ENCODE measurements at places on chromosomes 13 and 19. TPM values are rescaled to one million over a fixed set of nuclear protein-coding genes. Genes with fewer than 3 reads are reported as not detected.

PPM1N gene
- polyA plus RNA-seq: 5.2 TPM

GET3 gene
- polyA plus RNA-seq: 55.1 TPM

ZNF99 gene
- not detected for polyA plus RNA-seq

MED26 gene
- 3.8 TPM for polyA plus RNA-seq

KLF16 gene
- polyA plus RNA-seq: 7.6 TPM

KCNN1 gene
- polyA plus RNA-seq: 0.46 TPM

RFC3 gene
- polyA plus RNA-seq: 5.5 TPM

SYT5 gene
- 0.20 TPM for polyA plus RNA-seq

NPAS1 gene
- 1.1 TPM for polyA plus RNA-seq

PSG7 gene
- polyA plus RNA-seq: not detected

RFXAP gene
- 1.2 TPM for polyA plus RNA-seq

C13orf46 gene
- polyA plus RNA-seq: 8.7 TPM

TMEM161A gene
- polyA plus RNA-seq: 11.2 TPM

KCNK6 gene
- polyA plus RNA-seq: 10.0 TPM

TMEM150B gene
- polyA plus RNA-seq: 0.92 TPM

TBC1D17 gene
- polyA plus RNA-seq: 33.5 TPM

PCDH9 gene
- polyA plus RNA-seq: 0.46 TPM

ACER1 gene
- not detected for polyA plus RNA-seq

ZNF729 gene
- not detected for polyA plus RNA-seq

SPIB gene
- 0.19 TPM for polyA plus RNA-seq
